GM12878 (cell line): ENCODE measurements at places on chromosomes 11 and 22. TPM values are rescaled to one million over a fixed set of nuclear protein-coding genes. Genes with fewer than 3 reads are reported as not detected.

DNA sequence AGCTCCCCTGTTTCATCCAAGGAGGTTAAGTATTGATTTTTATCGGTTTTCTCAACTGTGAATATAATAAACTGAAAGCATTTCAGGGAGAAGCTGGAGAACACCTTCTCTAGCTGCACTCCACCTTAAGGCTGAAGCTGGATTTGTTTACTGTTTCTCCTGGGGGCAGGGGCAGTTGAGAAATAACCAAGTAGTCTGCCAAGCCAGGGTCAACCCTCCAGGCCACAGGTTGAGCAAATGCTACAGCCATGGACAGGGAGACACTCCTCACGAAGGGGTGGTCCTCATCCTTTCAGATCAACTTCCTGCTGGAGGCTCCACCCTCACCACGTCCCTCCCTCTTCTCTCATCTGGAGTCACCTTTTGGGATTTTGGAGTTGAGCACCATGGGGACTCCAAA lies at the start of gene TTC36:
TSS of gene TTC36 (plus strand) at position 366 of the 400 bp plus-strand sequence. CDS start at position 387, 21 bp downstream.
- DNase-seq, result no peak

The KDM4E gene
- polyA plus RNA-seq, result not detected in 2 replicates

The MAML2 gene
- 5.6 and 7.5 TPM in 2 replicates for polyA plus RNA-seq

The HBE1 gene
- polyA plus RNA-seq, result not detected in 2 replicates

DNA sequence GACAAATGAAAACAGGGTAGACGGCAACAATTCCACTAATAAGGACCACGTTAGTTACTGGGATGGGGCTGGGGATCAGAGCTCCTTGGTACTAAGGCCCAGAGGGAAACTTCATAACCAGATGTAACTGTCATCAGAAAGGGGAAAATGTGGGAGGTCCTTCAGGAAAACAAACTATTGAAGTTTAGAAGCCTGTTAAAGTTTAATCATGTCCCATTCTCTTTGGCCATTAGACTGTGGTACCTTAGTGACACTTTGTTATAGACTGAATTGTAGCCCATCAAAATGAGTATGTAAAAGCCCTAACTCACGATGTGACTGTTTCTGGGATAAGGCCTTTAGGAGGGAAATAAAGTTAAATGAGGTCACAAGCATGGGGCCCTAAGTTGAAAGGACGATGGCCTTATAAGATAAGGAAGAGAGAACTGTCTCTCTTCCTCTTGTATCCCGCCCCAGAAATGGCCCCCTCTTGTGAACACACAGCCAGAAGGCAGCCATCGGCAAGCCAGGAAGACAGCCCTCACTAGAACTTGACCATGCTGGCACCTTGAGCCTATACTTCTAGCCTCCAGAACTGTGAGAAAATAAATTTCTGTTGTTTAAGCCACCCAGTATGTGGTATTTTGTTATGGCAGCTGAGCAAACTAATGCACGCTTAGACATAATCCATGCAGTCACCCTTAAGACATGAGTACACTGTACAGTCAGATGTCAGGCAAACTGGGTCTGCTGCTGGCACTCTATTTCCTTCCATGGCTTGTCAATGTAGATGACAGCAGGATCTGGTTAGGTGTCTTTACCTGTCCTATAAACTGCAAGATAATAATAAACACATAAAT lies 26.9 kb upstream of the USP47 start:
- no peak for DNase-seq

- DNase-seq, result no peak
These were observed 24.1 kb upstream of the GRAMD4 start for GRCh38 chr22:46596032-46596441.

The PDE2A gene
- not detected in 2 replicates for polyA plus RNA-seq

The SHANK3 gene
- polyA plus RNA-seq, result not detected in 2 replicates

DNA sequence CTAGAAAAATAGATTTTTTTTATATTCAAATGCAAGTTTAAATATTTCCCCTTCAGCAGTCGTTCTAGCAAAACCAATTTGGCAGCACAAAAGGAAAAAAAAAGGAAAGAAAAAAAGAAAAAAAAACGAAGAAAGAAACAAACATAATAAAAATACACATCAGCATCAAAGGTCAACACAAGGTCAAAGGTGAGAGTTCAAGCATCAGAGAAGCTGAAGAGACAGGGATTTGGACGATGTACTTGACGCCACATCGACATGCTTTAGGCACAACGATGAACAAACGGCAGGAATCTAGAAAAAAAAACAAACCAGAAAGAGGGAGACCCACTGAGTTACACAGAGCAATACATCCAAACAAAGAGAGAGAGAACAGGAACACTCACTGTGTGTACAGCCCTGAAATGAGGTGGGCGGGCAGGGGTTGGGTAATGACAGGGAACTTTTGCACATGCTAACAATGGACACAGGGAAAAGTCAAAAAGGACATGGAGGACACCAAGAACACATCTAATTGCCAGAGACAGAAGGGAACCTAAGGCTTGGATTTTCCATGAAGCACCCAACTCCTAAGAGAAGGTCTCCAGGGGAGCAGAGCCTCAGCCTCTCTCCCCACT lies 19.8 kb upstream of the RAPSN start:
- no peak for DNase-seq

The SIRT3 gene
- polyA plus RNA-seq, result 12.2 and 12.9 TPM in 2 replicates

The RASGRP2 gene
- 5.4 and 6.4 TPM in 2 replicates for polyA plus RNA-seq

- DNase-seq, result no peak
These were observed 110.8 kb downstream of the GGTLC2 start for GRCh38 chr22:22754961-22755777.

DNA sequence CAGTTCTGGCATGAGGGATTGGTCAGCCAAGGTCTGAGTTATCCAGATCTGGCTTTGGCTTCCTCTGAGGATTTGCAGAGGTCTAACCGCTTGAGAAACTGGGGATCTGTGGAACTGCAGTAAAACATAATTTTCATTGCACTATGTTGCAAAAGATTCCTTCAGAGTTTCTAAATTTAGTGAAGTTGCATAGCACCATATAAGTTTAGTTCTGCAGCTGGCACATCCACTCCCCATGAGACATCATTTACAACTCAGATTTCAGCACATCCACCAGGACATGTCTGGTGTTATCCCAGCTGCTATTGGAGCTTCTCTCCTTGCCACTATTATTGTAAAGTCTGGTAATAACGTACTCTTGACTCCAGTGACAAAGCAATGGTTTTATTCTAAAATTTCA lies 181.5 kb downstream of the CWF19L2 start:
- no peak for DNase-seq

GRCh38 chr11:28727254-28727653 lies 619.1 kb downstream of the METTL15 start:
- DNase-seq, result no peak

DNA sequence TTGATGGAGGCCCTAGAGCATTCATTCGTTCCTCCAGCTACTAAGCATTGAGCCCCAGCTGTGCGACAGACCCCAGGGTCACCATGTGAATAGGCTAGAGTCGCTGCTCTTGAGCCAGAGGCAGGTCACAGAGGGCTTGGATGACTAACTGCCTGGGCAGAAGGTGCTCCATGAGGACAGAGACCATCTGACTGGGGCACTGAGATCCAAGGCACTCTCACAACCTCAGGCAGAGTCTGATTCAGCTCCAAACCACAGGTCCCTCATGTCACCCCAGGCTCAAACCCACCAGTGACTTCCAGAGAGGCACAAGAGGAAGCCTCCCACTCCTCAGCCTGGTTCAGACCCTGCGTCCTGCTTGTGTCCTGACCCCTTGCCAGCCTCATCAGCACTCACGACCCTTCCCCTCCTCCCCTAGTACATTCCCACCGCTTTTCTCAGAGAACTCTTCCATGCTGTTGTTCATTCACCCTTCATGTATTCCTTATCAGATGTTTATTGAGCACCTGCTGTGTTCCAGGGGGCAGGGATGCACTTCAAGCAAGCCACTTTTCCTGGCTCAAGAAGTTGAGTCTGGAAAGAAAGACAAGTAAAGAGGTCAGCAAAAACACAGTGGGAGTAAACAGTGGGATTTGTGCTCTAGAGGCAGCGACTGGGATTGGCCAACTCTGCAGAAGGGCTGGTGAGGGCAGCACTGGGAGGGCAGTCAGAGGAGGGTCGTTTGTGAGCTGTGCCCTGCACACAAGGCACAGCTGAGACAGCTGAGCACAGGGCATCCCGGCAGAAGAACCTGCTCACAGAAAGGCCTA lies 9.3 kb downstream of the OAF start:
- DNase-seq, result no peak

The INS gene
- polyA plus RNA-seq, result not detected in 2 replicates

The TRIM29 gene
- 0.26 and 1.2 TPM in 2 replicates for polyA plus RNA-seq

The ACR gene
- not detected in 2 replicates for polyA plus RNA-seq

DNA sequence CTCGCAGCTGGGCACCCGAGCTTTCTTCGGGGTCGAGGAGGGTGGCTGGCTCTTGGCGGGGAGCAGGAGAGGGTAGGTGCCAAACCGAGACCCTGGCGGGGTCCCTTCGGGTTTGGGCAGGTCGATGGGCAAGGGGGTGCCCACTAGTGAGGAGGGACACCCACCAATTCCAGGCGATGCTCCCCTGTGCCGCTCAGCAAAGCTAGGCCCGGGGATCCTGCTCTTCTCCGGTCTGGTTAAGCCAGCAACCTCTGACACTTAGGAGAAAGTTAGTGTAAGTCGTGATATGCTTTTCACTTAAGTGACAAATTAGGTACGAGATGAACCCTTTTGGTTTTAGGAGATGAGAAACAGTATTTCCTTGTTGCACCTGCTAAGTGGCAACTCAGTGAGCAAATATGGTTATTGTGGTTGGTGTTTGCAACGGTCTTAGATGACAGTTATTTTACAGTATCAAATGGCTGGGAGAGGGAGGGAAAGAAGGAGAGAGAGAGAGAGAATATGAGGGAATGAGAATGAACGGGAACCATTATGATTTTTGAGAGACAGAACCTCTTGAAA lies 565 bp downstream of the NUCB2 start:
- no peak for DNase-seq
